ENCODE measurements at places on chromosomes 3 and 15. TPM values are rescaled to one million over a fixed set of nuclear protein-coding genes. Genes with fewer than 3 reads are reported as not detected.

Gene EBLN2
- total RNA-seq = 3.4 TPM

DNA sequence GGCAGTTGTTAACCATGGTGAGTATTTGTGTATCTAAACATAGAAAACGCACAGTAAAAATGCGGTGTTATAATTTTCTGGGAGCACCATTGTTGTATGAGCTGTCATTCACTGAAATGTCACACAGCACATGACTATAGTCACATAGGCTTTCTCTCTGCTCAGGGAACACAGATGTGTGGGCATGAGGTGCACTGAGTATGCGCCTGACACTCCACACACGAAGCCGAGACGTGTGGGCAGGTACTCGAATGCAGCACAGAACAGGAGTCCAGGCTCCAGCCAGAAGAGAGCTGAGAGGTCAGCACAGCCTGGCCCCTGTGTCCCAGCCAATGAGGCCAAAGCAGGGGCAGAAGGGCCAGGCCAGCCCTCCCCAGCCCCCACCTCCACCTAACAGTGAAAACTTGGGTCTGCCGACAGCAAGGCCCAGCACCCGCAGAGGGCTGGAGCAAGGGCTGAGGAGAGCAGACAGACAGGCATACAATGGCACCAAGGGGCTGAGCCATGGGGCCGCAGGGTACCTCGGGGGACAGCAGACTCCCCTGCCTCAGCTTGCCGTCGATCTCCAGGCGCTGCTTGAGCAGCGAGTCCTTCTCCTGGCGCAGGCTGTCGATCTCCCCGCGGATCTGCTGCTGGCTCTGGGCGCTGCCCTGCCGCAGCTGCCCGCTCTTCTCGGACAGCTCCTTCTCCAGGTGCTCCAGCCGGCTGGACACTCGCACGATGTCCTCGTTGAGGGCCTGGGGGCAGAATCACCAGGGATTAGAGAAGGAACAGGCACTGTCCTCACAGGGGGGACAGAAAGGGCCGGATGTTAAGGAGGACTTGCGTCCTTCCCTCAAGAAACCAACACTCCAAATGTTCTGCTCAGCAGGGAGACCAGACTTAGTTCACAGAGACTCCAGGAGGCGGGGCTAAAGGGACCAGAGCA, 24.0 kb downstream of the KIF7 start:
- DNase-seq = no peak

- no peak for DNase-seq
Observed at GRCh38 chr3:13407475-13407874, 12.6 kb downstream of the NUP210 start.

- no peak for DNase-seq
Observed at GRCh38 chr15:51967583-51967982, 4.0 kb downstream of the LEO1 start.

- no peak for DNase-seq
Observed at GRCh38 chr3:22231061-22231460, 480.1 kb upstream of the ZNF385D start.

DNA sequence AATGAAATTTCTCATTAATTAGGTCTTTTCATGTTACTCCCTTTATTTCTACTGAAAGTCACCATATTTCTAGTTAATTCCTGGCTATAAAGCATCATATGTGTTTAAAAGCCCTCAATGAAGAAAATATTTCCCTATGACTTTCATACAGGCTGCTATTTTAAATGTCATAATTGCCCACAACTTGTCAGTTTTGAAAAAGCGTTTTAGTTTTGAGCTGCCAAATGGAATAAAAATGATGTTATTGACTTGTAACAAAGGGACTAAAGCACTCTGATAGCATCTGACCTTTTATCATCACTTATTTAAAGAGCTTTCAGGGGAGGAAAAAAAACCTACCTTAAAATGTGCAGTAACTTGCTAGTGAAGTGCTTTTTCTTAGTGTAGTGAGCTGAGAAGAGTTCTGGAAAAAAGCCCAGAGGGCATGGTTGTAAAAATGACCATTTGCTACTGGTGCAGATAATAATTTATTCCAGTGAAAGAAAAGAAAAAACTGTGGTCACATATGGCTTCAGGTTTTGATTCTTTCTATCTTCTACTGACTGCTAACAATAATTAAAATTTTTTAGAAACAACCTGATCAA, 877.2 kb downstream of the CADM2 start:
- DNase-seq = no peak

- DNase-seq = no peak
Observed at GRCh38 chr3:143339451-143339850, 219.9 kb downstream of the CHST2 start.

DNA sequence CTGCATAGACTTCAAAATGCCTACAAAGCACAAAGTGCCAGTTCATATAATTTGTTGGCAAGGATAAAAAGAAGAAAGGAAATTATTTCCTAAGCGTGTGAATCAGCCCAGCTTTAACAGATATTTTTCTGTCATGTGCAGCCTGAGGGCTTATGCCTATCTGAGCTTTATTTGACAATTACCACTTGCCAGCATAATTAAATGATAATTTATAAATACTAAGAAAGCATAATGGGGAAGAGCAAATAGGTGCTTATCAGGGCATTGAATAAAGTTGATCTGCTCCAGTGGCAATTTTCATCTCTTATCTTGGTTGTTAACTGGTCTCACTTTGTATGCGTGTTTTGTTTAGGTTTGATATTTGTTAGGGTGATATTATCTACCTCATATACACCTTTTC, 313.4 kb upstream of the DNAJC19 start:
- DNase-seq = no peak

- no peak for DNase-seq
Observed at GRCh38 chr15:27328186-27328585, 357.2 kb downstream of the GABRG3 start.

DNA sequence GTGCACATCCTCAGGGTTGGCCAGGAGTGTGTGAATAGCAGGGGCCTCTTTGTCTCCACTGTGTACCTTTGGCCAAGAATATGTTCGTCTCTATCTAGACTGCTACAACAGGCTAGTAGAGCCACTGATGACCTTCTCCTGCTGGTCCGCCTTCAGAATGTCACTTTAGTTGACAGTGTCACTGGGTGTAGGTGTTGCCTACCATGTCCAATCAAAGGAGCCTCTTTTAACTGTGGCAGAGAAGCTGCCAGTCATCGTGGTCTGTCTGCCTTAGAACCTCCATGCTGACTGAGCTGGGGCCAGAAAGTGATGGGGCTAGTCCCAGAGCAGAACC, 40.1 kb downstream of the OXSR1 start:
- peak; percentile 25 for DNase-seq

GRCh38 chr15:89566181-89566580, 9.1 kb upstream of the TICRR start:
- DNase-seq = peak; percentile 7

- DNase-seq = peak; percentile 63
Observed at GRCh38 chr3:27535809-27536392, 51.7 kb upstream of the SLC4A7 start.

Gene CORO2B
- 1.7 TPM for total RNA-seq

DNA sequence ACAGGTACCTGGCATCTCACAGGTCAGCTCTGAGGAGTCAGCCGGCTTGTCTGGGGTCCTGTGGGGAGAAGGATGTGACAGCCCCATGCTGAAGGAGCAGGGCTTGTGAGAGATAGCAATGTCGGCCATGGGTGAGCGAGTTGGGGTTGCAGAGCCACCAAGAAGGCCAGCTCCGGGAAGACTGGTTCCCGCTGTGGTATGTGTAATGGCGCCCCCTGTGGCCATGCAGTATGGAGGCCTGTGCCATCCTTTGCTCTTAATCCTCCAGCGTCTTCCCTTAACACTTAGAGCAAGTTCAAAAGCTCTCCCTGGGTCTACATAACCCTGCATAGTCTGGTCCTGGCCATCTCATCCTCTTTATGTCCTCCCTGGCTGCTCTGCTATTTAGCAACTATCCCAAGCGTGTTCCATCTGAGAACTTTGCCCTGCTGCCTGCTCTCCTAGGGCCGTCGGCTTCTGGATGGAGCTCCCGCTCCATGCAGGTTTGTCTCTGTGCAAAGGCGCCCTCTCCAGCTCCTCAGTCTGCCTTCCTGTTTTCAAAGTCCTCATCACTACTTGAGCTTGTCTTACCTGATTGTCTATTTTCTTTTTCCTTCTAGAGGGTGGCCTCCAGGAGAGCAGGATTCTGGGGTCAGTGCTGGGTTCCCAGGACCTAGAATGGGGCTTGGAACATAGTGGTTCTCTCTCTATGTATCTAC, 40.8 kb upstream of the IQCF6 start:
- DNase-seq = no peak

GRCh38 chr3:191301017-191301416, 28.2 kb upstream of the CCDC50 start:
- DNase-seq = no peak

- DNase-seq = no peak
Observed at GRCh38 chr15:97876281-97876675, 84.2 kb upstream of the ARRDC4 start.

DNA sequence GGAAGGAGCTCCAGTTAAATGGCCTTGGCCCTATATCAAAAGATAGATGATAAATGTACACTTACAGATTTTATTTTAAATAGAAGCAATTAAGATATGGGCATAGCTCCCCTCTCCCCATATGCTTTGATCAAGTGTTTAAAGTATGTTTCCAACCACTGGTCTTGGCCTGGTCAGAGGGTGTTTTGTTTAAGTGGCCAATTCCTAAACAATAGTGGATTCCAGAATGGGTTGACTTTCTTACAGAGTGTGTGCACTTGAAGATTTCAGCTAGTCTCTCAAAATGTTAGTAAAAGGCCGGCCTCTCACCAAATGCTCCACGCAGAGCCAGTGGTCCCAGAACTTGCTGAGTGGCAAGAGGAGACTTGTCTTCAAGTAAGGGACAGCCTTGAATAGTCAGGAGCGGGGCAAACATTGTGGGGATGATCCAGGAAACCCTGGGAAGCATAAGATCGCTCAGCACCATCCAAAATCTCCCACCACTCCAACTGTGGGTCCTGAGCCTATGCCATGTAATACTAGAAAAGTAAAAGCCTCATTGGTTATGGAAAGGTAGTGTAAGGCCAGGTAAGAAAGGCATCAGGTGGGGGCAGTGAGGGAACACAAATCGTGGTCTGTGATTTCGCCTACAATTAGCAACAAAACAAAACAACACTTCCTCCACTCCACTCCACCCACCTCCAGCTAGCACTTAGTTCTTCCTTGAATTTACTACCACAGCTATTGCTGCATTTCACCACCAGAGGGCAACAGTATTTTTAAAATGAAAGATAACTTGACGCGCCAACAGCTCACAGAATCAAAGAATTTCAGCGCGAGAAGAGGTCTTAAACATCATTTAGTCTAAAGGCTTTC, 4.8 kb downstream of the RARRES1 start:
- peak; percentile 74 for DNase-seq

Gene TPRG1
- total RNA-seq = 1.4 TPM

DNA sequence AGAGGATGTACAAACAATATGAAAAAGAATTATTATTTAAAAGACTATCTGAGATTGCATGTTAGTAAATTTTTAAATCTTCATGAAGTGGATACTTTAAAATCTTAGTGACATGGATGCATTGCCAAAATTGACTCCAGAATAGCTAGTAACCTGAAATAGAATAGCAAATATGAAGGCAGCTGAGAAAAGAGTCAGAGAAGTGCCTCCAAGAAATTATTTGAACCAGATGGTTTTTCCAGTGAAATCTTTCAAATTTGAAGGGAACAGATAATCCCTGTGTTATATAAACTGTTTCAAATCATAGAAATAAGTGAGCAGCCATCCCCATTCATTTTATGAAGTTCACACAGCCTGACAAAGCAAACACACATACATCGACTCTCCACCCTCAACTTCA, 29.6 kb downstream of the FSIP1 start:
- DNase-seq = no peak

GRCh38 chr3:48897460-48898376, 964 bp downstream of the SLC25A20 start:
- DNase-seq = peak; percentile 5

DNA sequence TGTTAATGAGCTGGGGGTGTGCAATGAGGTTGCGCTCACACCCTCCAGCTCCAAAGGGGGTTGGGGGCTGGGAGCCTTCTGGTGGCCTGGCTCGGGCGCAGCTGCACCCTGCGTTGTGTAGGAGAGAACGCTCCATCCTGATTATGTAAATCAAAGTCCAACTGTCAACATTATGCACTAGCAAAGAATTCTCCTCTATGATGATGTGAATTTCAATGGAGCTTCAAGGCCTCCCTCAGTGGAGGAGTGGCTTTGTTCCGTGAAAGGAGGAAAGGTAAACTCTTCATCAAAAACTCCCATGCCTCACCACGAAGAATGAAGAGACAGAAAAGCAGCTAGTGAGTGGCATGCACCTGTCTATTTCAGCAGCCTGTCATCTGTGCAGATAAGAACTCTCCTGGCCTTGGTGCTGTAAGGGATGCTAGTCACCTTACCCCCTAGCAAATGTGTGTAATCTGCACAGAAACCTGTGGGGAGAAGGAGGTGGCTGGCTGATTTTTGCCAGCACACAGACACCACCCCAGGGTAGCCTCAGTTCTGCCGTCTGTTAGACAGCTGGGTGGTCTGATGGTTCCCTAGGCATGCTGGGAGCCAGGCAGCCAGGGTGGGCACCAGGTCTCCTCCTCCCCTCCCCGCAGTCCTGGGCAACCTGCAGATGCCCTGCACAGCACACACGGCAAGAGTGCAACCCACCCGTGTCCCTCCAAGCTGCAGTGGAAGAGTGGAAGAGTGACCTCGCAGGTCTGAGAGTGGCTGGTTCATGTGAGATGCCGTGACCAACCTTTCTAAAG, 47.0 kb upstream of the TRPM1 start:
- DNase-seq = no peak

- DNase-seq = no peak
Observed at GRCh38 chr15:45064386-45064785, 41.4 kb downstream of the SORD start.

- no peak for DNase-seq
Observed at GRCh38 chr15:57451555-57451954, 75.2 kb downstream of the CGNL1 start.

DNA sequence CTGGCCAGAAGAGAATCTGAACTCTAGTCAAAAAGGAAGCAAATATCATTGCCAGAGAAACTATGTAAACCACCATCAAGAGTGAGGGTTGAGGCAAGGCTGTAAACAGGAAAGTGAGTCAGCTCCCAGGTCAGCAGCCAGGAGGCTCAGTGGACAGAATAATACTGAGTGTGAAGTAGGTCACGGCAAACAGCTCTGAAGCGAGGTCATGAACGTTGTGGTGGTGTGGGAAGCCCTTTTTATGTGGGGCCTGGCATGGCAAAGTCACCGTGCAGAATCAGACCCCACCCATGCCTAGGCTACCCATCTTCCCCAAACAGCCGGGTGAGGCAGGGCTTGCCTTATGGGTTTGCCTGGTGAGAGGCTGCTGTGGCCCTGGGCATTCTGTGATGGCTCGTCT, 43.9 kb downstream of the THBS1 start:
- peak; percentile 80 for DNase-seq

GRCh38 chr15:72184165-72184811, 13.3 kb downstream of the GRAMD2A start:
- DNase-seq = peak; percentile 85

- peak; percentile 94 for DNase-seq
Observed at GRCh38 chr15:70195587-70196305, 98.0 kb upstream of the TLE3 start.

DNA sequence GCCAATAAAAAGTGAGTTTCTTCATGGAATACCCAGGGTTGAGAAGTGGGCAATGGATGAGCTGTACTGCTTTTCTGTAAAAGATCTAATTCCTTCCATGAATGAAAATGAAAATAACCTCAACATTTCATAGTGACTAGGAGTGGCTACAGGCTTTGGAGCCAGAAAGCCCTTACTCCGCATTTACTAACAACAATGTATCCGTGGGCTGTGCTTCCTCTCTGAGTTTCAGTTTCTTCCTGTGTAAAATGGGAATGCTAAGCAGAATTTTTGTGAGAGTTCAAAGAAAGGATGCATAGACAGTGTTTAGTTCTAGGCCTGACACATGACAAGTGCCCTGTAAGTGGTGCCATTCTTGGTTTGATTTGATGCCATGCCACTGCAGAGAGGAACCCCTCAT, 47.5 kb upstream of the TM4SF1 start:
- DNase-seq = no peak
